Activated CD8-positive, alpha-beta memory T cell treated with anti-CD3 and anti-CD28 coated beads, Interleukin-2, amount 50 U/mL, for 48 hours (primary cell): ENCODE measurements at places on chromosomes 4 and X.

- no peak for DNase-seq
These were observed 12.1 kb downstream of the HEPH start for GRCh38 chrX:66176134-66176533.

DNA sequence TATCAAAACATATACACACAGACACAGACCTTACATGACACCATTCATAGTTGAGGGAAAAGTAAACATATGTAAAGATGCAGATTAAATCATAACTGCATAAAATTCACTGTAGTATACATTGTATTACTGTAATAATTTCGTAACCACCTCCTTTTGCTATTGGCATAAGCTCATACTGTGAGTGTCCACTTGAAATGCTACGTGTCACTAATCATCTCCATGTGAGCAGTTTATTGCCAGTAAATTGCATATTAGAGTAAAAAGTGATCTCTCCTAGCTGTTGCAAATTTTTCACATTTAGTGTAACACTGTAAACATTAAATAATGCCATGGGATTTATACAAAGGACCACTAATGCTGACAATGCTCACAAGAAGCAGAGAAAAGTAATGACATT, 256.7 kb upstream of the GNPDA2 start:
- DNase-seq: no peak

DNA sequence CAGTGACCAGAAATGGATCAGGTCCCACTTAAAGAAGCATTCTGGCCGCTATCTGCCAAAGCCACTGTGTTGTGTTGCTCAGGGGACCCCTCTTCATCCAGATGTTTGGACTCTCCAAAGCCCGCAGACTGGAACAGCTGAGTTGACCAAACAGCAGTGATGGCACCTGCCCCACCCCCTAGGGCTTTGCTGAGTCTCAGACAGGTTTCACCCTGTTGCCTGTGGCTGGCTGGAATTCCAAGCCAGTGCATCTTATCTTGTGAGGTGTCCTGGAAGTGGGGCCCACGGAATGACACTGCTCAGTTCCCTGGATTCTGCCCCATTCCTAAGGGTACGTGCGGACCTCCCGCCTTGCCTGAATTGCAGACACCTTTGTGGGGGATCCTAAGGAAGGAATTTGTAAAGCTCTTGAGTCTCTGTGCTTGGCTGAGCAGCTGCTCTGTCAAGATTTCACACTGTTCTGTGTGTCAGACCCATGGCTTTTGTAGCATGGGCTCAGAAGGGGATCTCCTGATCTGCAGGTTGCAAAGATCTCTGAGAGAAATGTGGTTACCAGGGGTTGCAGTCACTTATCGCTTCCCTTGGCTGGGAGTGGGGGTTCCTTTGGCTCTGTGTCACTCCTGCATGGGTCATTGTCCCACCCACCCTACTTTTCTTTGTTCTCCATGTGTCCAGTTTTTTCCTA, 1707.9 kb upstream of the PCDH10 start:
- no peak for DNase-seq

DNA sequence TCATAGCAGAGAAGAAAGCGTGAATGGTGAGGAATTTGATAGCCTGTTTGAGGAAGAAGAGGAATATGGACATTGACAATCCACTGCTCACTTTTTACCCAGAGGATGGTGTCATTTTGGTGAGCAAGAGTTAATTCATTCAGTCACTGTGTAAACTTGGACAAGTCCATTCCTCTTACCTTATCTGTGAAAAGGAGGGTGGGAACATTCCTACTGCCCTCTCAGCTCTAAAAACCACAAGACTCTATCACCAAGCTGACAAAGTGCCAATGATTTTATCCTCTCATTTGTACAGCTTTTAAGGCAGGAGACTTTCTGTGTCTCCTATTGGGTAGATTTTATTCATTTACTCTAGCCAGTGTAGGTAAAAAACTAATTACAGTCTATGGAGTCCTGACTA, 103.8 kb downstream of the LUZP4 start:
- DNase-seq: no peak

GRCh38 chr4:84493092-84493850, 5.8 kb downstream of the NKX6-1 start:
- DNase-seq: no peak

GRCh38 chr4:47835494-47835893, 2.4 kb downstream of the CORIN start:
- DNase-seq: no peak

GRCh38 chrX:139831675-139832456, 101.0 kb downstream of the ATP11C start:
- no peak for DNase-seq

- no peak for DNase-seq
These were observed 743.8 kb upstream of the ATOH1 start for GRCh38 chr4:93084599-93085305.

- no peak for DNase-seq
These were observed 92.1 kb upstream of the WDFY3 start for GRCh38 chr4:85058551-85058950.

DNA sequence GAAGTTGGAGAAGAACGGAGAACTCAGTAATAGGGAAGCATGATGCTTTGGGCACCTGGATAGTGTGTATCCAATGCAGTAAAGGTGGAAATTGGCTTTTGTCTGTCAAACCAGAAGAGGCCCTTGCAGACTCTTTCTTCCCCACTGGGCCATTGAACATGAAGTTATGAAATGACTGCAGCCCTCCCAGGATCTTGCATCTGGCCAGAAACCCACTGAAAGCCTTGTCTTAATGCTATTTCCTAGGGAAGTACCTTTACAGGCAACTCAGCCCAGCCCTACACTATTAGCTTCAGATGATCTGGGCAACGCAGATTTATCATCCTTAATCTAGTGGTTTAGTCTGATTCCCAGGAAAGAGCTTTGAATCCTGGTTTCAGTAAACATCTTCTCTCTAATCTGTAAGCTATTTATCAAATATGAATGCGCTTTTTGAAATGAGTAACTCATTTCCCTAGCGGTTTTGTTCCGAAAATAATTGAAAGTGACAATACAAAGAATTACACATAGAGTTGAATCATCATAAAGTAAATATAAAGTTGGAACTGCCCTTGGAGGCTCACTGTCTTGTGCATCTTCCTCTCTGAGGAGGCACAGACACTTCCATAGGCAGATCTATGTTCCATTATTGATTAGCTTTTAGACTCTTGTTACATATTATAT, 464.1 kb downstream of the IDS start:
- DNase-seq: no peak

DNA sequence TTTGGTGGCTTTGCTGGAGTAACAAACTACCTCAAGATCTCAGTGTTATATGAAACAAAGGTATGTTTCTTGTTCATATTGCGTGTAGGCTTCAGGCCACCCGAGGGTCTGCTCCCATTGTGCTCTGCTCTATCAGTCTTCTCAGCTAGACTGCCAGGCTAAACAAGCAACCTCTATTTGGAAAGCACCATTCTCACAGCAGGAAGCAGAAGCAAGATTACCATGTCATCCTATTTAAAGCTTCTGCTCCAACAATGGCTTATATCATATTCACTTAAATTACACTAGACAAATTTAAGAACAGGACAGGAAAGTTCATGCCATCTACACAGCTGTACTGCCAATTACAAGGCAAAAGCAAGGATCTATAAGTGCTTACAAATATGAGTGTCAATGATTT, 385.8 kb downstream of the PPARGC1A start:
- no peak for DNase-seq

- DNase-seq: no peak
These were observed 683 bp downstream of the EBP start for GRCh38 chrX:48522291-48522690.

DNA sequence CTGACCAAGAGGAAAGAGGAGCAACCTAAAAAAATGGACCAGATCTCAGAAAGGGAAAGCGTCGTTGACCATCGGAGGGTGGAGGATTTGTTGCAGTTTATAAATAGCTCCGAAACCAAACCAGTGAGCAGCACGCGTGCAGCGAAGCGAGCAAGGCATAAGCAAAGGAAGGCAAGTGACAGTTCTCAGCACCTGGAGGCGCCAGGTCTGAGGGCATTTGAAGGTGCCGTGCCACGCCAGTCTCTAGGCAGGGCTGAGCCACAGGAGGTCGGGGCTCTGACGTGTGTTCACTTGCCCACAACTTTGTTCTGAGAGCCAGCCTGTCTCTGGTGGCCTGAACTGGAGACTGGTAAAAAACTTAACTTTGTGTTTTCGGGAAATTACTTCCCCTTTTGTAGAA, 59.7 kb downstream of the TNIP2 start:
- DNase-seq: no peak

GRCh38 chrX:137549073-137549472, 16.9 kb upstream of the ZIC3 start:
- peak; percentile 43 for DNase-seq

DNA sequence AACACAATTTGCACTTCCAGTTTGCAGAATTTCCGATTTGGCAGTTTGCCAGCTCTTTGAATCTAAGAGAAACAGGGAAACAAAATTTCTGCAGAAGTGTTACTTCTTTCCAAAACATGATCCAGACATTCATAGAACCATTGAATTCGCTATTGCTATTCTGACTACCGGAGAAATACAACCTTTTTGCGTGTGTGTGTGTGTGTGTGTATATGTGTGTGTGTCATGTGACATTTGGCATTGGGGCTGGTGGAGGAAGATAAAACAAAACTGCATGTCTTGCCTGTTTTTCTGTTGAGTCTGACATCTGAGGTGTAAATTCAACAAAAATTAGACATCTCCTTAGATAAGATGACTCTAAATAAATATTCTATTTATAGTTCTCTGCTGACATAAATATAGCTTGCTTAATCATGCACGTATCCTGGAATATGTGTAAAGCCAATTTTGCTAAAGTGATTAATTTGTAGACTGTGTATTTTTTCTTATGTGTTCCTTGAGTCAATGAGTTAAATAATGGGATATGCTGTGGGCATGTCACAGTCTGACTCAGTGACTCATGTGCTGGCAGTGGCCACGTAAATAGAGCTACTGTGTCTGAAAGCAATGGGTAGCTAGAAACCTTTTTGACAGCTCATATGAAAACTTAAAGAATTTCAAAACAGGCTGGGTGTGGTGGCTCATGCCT, 98.9 kb downstream of the HPGD start:
- no peak for DNase-seq

DNA sequence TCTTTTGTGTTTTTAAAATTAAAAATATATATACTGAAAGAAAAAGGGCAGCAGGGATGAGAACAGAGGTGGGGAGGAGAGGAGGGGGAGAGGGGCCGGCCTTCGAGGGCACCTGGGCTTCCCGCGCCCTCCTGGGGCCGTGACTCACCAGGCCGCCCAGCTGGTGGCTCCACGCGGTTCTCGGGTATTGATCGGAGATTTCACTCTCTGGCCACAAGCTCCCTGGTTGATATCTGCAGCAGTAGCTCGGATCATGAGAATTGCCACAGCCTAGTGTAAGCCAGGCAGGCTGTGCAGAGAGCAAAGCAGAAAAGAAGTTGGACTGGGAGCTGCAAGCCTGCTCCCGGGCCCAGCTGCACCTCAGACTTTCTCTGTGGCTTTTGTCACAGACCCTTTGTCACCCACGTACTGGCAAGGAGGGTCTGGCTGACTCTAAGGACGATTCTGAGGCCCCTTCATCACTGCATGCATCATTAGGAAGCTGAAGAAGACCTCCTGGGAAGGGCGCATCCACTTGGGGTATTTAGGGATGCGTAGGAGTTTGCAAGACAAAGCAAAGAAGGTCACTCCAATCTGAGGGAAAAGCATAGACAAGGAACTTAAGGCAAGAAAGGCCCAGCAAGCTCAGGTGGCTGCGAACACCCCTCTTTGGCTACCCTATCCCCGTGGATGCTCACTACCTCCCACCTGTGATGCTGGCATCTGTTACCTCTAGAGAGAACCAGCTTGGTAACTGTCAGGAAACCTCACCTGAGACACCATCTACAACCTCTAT, 71.7 kb downstream of the CPZ start:
- DNase-seq: no peak

DNA sequence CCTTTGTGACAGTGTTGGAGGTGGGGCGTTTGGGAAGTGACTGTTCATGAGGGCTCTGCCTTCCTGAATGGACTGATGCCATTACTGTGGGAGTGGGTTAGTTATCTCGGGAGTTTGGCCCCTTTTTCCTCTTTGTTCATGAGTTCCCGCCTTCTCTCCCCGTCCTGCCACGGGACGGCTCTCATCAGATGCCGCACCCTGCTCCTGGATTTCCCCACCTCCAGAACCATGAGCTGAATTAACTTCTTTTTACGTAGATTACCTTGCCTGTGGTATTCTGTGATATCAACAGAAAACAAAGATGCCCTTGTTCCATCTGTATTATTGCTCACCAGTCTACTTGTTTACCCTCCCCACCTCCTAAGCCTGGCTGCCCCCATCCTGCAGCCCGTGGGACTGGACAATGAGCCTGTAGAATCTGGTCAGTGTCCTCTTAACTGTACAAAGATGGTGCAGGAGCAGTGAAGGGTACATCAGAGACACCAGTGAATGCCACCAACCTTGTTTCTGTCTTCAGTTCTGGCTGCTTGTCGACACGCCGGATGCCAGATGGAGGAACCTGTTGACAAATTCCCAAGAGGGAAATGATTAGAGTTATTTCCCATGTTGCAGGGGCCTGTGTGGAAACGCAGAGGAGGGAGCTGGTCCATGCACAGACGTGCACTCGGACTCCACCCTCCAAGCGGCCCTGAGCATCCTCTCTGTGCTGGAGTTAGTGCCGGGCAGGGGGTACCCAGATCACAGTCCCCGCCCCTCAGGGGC, 104.7 kb downstream of the ABLIM2 start:
- DNase-seq: no peak

DNA sequence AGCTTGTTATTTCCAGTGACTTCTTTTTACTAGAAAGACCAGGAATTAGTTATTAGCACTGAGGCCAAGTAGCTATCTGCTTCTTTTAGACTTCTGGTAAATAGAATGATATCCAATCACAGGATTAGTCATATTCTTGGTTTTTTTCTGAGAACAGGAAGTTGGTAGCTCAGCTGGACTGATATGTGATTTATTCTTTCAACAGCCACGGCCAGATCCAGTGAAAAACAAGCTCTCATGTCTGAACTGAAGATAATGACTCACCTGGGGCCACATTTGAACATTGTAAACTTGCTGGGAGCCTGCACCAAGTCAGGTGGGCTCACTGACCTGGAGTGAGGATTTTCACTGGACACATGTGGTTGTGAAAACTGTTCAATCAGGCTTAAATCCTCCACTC, 48.6 kb downstream of the PDGFRA start:
- no peak for DNase-seq

DNA sequence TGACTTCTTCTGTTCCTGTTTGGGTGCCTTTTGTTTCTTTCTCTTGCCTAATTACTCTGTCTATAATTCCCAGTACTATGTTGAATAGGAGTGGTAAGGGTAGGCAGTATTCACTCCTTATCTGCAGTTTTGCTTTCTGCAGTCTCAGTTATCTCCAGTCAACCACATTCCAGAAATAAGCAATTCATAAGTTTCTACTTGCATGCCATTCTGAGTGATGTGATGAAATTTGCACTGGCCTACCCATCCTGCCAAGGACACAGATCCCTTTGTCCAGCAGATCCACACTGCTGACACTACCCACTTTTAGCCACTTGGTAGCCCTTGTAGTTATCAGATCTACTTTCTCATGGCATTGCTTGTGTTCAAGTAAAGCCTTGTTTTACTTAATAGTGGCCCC, 971.6 kb upstream of the INTU start:
- DNase-seq: no peak
